Glomerular endothelial cell (primary cell): ENCODE measurements at places on chromosomes 6 and 20.

GRCh38 chr6:44097782-44098317 is 29.4 kb downstream of the MRPL14 start:
- no peak for DNase-seq

GRCh38 chr20:37066168-37066567 is 29.6 kb downstream of the RBL1 start:
- DNase-seq: no peak

- DNase-seq: no peak
These were observed 6.5 kb downstream of the MDGA1 start for GRCh38 chr6:37690964-37691735.

GRCh38 chr6:75620381-75621304 is 19.0 kb downstream of the SENP6 start:
- DNase-seq: no peak

GRCh38 chr6:157428427-157429202 is 47.6 kb downstream of the ZDHHC14 start:
- DNase-seq: no peak
